ENCODE measurements at places on chromosomes 5 and 9.

DNA sequence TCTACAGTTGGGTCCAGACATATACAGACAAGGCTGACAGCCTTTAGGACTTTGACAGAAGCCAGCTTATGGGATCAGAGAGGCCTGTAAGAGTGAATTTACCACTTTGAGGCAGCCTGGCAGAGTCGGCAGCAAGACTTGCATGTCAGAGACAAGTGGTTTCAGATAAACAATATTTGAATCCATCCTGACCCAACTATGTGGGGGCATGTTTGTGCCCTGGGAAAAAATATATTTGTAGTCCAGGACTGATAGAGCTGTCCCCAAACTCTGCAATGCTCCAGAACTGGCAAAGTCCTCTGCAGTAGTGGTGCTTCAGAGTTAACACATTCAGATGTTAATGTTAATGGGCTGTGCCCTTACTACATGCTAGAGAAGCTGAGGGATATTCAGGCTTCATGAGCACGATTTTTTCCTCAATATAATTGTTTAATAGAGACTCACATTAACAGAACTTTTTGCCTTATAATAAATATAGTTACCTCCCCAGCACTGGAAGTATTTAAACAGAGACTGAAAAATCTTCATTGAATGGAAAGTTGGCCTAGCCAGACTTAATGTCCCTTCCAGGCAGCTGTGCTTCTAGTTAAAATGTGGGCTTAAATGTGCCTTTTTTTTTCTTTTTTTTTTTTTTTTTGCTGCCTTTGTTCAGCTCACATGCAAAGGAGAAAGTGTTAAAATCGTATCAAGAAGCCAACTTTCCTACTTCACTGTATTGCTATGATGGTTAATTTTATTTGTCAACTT, 42.9 kb downstream of the FEM1C start:
- no peak for DNase-seq

- no peak for DNase-seq
Measured at GRCh38 chr5:2163940-2164490, 281.3 kb upstream of the IRX4 start.

GRCh38 chr5:166772770-166773169, 1518.7 kb upstream of the WWC1 start:
- peak; percentile 65 for DNase-seq

DNA sequence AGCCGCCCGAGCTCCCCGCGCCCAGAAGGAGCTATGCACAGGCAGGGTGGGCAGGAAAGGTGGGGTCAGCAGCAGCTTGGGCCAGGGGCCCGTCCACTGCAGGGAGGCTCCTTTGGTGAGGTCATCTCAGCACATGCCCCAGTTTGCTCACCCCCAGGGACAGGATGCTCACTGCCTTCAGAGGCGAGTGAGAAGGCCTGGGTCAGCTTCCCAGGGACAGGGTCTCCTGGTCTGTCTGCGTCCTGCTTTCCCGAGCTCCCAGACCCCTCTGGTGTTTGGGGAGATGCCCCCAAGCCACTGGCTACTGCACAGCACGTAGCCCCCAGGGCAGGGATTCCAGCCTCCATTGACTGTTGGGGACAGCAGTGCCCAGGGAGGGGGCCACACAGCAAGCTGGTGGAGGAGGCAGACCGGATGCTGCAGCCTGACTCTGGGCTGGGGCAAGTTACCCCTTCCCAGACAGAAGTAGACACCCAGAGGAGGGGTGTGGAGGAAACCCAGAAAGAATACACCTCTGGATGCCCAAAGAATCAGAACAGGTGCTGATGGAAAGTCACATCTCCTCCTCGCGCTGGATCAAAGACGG, 581 bp upstream of the SARDH start:
- no peak for DNase-seq

DNA sequence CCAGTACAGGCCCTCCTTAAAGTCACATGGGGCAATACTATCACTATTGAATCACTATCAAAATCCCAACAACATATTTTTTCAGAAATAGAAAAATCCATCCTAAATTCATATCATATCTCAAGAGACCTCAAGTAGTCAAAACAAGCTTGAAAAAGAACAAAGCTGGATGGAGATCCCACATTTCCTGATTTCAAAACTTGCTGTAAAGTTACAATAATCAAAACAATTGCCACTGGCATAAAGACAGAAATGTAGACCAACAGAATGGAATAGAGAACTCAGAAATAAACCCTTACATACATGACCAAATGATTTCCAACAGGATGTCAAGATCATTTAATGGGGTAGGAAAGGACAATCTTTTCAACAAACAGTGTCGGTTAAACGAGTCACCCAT, 41.3 kb upstream of the CDKN2AIPNL start:
- no peak for DNase-seq

- peak; percentile 29 for DNase-seq
Measured at GRCh38 chr5:57986761-57987341, 473.0 kb downstream of the PLK2 start.

GRCh38 chr9:86772635-86772993, 174.7 kb downstream of the GAS1 start:
- no peak for DNase-seq

DNA sequence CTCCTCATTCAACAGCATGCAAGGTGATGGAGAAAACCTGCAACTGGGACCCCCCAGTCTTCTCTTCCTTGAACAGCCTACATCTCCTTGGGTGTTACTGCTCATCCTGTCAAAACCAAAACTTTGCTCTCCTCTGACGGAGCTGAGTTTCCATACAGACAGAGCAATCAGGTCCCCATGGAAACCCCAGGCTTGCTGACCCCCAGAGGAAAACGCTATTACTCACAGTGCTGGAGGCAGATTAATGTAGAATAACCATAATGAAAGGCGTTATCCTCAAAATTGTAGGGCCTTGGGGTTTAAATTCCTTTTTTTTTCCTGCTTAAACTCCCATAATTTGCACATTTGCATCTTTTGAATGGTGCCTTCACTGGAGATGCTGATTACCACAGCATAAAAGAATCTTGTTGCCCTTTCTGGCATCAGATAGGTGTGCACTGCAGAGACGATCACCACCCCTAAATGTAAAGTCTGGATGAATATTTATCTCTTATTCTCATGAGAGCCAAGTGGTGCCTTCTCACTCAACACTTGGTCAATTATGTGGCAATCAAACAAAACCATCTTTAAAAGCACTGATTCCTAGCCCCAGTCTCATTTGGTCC, 126.3 kb downstream of the MSX2 start:
- no peak for DNase-seq

GRCh38 chr5:62695274-62695673, 116.7 kb downstream of the LRRC70 start:
- DNase-seq = no peak

GRCh38 chr9:75824816-75825568, 65.5 kb upstream of the PCSK5 start:
- DNase-seq = peak; percentile 74

DNA sequence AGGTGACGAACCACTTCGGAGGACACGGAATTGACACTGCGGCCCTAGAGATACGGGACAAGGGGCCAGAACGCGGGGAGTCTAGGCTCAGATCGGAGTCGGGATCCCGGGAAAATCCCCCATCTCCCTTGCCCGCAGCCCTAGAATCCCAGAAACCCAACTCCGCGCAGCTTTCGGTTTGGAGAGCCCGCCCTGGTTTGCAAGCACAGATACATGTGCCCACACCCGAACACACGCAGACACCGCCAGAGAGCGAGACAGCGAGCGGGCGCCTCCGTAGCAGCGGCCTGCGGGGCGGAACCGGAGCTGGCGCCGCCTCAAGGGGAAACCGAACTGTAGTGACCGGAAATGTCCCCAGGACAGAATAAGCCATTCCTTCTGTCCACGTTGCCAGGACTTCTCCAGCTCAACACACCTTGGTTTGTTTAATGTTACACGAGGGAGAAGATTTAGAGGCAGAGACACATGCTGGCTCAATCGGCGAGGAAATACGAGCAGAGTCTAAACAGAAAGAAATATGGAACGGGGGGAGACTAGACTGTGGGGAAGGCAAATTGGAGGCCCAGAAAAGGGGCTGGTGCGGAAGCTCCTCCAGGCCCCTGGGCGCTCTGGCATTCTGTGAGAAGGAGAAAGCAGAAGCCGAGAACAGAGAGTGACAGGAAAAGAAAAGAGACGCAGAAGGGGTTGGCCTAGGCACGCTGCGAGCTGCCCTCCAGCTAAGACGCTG, 2.9 kb upstream of the PAX5 start:
- peak; percentile 6 for DNase-seq

DNA sequence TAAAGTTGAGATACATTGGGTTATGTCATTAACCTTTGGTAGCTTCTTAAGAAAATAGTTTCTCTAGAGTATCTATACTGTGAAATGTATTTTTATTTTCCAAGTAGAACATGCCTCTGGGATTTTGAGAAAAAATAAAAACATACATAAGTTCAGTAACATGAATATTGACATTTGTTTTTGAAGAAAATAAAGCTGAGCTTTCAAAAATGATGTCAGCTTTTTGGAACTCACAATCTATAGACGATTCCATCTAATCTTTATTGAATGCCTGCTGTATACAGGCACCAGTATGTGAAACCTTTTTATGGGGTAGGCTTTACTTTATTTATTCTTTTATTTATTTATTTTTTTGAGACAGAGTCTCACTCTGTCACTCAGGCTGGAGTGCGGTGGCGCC, 175.9 kb upstream of the NFIL3 start:
- no peak for DNase-seq

- DNase-seq = peak; percentile 32
Measured at GRCh38 chr9:33414889-33415500, 12.6 kb upstream of the AQP7 start.

DNA sequence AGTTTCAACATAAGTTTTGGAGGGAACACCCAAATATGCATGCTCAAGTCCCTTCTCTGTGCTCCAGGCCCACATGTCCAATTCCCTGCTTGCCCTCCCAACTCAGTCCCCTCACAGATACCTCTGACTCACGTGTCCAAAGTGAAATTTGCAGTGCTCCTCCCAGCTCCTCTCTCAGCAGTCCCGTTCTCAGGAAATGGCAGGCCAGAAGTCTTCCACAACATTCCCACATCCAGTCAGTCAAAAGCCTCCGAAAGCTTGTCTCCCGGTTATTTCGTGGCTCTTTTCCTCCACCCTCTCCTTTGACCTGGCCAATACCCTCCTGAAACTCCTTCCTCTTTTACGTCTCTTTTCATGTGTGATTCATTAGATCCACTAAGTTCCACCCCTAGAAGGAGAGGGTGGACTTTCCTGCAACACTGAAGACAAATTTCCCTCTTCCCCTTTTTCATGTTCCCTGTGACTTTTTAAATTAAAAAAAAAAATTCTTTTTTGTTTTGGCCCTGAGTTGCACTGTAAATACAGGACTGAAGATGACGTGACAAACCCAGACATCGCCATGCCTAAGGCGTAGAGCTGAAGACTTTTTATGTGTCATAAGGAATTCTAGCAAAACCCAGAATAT, 12.8 kb upstream of the MGAT1 start:
- no peak for DNase-seq

- peak; percentile 46 for DNase-seq
Measured at GRCh38 chr9:36064448-36065037, 27.8 kb downstream of the RECK start.

- no peak for DNase-seq
Measured at GRCh38 chr9:132004323-132004722, 75.3 kb downstream of the MED27 start.

GRCh38 chr5:109877670-109878045, 187.9 kb downstream of the MAN2A1 start:
- peak; percentile 67 for DNase-seq

DNA sequence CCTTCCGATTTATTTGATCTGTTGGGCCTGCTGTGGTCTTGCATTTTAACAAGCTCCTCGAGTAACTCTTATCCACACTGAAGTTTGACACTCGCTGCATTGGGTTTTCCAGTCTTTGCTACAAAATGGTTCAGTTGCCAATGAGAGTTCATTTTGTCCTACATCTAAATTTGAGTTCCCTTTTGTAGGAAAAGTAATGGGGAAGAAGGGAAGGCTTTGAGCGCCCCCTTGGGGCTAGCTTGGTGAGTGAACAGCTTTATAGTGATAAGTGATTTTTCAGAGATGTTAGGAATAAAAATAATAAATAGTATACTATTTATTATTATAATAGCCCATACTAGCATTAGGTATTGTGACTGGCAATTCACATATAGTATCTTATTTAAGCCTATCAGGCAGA, 89.9 kb upstream of the GNAQ start:
- peak; percentile 52 for DNase-seq

DNA sequence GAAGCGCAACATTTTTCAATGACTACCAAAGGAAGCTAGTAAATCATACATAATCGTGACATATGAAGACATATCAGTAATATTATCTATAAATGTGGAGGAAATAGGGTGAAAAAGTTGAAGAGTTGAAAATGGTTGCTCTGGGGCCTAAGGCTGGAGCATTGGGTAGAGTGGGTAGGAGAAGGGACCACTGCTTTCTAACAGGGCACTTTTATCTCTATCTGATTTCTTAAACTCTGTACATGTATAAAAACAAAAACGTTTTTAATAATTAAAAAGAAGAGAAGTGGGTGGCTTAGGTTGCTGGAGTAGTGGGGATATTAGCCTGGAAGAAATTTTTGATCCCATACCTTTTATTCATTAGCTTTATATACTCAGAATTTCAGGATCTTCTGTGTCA, 44.2 kb upstream of the ITGA1 start:
- no peak for DNase-seq

DNA sequence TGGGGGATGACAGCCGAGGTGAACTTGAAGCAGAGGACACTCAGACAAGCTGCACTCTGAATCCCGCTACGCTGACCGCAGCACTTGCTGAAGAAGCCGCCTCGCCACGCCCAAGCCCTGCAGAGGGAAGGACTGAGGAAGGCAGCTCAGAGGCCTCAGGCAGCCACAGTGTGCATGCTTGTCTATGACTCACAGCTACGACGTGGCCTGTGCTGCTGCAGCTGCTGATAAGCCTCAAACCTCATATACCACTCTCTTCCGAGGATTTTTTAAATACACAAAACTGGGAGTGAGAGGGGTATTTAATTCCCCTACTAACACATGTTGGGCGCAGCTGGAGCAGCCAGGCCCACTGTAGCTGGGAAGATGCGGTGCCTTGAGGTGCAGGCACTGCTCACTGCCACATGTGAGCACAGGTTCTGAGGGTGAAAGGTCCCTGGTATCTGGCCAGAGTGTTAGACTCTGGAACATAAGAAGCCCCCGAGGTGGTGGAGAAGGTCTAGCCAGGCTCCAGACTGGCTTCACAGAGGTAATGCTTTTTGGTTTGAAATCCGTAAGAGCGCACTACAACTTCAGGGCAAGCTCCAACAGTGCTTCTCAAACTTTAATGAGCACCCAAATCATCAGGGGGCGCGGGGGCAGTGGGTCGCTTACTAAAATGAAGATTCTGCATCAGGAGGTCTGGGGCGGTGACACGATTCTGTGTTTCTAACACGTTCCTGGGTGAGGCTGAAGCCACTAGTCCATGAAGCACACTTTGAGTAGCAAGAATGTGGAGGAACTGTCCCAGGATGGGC, 196.8 kb downstream of the AUH start:
- DNase-seq = peak; percentile 92

DNA sequence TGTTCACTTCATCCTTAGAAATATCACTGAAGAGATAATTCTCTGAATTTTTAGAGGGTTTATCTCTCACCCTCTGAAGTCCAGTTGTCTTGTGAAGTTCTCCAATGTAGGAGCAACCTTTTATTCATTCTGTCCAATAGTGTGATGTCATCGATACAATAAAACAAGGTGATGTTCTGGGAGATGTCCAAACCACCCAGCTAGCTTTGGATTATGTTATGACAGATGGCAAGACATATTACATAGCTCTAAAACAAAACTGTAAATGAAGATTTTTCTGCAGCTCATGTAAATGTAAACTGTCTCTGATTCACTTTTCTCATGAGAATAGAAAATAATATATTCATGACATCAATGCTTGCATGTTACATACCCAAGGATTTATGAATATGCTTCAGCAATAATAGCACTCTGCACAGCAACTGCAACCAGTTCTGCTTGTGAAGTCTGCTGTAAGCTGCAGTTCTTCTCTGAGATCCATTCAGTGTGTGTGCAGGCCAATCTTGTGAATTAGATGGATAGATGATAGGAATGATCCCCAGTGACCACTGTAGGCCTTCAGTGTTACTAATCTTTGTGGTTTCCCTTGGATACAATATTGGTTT, 172.6 kb upstream of the CDH12 start:
- DNase-seq = no peak
